ENCODE measurements at places on chromosomes 5 and 9. TPM values are rescaled to one million over a fixed set of nuclear protein-coding genes. Genes with fewer than 3 reads are reported as not detected.

The IER5L gene
- 2.6 TPM for total RNA-seq

- H3K4me1 ChIP-seq = no peaks in the 10 kb centered on the region
- DNase-seq = no peak
- H3K36me3 ChIP-seq = no peaks in the 10 kb centered on the region
Measured at GRCh38 chr5:122257000-122257399, 55.0 kb upstream of the SNCAIP start.

The ASS1 gene
- 54.5 TPM for total RNA-seq

DNA sequence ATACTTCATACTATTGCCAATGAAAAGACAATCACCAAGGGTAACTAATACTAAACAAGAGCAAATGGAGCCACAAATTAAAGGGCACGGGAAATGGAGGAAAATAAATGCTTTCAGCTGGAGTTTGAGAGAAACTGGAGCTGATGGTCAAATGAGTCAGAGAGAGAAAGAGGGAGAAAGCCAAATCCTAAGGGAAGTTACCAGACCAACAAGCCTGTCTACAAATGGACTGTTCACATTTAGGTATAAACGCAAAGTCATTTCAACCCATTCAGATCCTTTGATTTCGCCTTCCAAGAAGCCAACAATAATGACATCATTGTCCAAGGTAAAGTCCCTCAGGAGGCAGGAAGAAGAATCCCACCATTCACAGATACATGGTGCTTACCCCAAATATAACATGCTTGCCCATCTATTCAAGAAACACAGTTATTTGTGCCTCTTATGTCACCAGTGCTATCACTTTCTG, 351.8 kb downstream of the RAB3C start:
- H3K36me3 ChIP-seq = no peaks in the 10 kb centered on the region
- DNase-seq = no peak
- H3K4me1 ChIP-seq = no peaks in the 10 kb centered on the region
- H3K4me3 ChIP-seq = no peak overlapping the region
- no peaks in the 10 kb centered on the region for H3K27me3 ChIP-seq
- H3K27ac ChIP-seq = no peak overlapping the region

GRCh38 chr5:116084287-116084691, 536 bp upstream of the COMMD10 start:
- H3K27me3 ChIP-seq = no peaks in the 10 kb centered on the region
- H3K4me1 ChIP-seq = peaks cover 29% of the 10 kb centered on the region
- peak; percentile 73 for DNase-seq
- H3K27ac ChIP-seq = peak overlapping the region; percentile 91
- peaks cover 22% of the 10 kb centered on the region for H3K36me3 ChIP-seq
- H3K4me3 ChIP-seq = peak overlapping the region; percentile 71

- H3K4me3 ChIP-seq = no peak overlapping the region
- no peaks in the 10 kb centered on the region for H3K4me1 ChIP-seq
- no peaks in the 10 kb centered on the region for H3K27me3 ChIP-seq
- DNase-seq = no peak
- H3K27ac ChIP-seq = no peak overlapping the region
Measured at GRCh38 chr5:57568136-57568535, 85.5 kb upstream of the ACTBL2 start.

The DCTN3 gene
- 9.3 TPM for total RNA-seq

The MUSK gene
- 20.4 TPM for total RNA-seq

The MIGA2 gene
- 55.4 TPM for total RNA-seq

DNA sequence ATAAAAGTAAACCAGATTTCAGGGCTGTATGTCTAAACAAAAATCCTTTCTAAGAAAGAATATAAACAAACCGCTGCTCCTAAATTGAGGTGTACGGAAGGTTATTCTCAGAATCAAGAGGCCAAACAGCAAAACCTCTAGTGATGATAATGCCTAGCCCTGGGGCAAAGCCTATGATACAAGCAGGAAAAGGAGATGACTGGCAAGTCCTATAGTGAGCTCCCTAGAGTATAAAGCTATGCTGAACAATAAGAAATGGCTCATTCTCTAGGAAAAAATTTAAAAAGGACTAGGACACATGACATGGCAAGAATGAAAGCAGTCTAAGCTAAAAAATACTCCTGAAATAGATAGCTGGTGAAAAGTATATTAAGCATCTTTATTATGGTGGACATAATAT, 187.1 kb downstream of the BNC2 start:
- H3K27ac ChIP-seq = no peak overlapping the region
- no peaks in the 10 kb centered on the region for H3K36me3 ChIP-seq
- no peak for DNase-seq
- no peaks in the 10 kb centered on the region for H3K4me1 ChIP-seq
- H3K4me3 ChIP-seq = no peak overlapping the region

DNA sequence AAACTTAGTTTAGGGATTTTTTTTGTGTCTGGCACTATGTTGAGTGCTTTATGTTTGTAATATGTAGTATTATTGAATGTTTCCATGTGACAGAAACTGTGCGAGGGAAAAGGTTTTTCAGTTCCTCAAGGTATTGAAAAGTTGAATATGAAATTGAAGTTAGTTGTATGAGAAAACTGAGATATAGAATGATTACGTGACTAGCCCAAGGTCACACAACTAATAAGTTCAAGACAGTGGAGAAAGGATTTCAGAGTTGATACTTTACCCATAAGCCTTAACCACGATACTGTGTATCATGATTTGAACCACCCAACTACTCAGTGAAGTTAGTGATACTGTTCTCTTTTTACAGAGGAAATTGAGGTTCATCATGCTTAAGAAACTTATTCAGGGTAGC, 5.7 kb downstream of the NIPBL start:
- no peak overlapping the region for H3K4me3 ChIP-seq
- H3K36me3 ChIP-seq = peaks cover 10% of the 10 kb centered on the region
- no peak for DNase-seq
- H3K4me1 ChIP-seq = peaks cover 4% of the 10 kb centered on the region
- H3K27me3 ChIP-seq = no peaks in the 10 kb centered on the region

DNA sequence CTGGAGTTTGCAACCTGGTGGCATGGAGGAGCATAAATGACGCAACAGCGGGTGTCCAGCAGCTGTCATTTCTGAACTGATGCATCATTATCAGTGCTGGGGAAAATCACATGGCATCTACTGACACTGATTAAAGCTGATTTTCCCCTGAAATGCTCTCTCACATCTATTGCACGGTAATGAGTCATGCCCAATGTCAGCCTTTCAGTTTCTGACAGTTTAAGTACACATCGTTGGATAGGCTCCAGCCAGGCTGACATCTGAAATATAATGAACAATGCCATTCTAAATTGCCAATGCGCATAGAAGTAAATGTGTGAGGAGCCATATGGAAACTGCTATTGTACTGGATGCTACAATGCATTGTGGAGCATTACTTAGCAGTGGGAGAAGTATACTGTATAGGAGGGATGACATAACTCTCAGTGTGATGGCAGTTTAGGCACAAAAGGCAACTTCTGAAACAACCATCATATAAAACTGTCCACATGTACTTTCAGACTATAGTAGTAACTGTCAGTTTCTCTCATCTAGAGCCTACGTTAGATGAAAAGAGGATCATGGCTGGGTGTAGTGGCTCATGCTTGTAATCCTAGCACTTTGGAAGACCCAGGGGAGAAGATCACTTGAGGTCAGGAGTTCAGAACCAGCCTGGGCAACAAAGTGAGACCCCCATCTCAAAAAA, 389.3 kb upstream of the DMAC1 start:
- no peaks in the 10 kb centered on the region for H3K27me3 ChIP-seq
- no peaks in the 10 kb centered on the region for H3K4me1 ChIP-seq
- no peak overlapping the region for H3K4me3 ChIP-seq
- no peaks in the 10 kb centered on the region for H3K36me3 ChIP-seq
- H3K27ac ChIP-seq = no peak overlapping the region
- DNase-seq = peak; percentile 7

- peaks cover 9% of the 10 kb centered on the region for H3K4me1 ChIP-seq
- H3K27me3 ChIP-seq = peaks cover 4% of the 10 kb centered on the region
- H3K36me3 ChIP-seq = no peaks in the 10 kb centered on the region
- H3K27ac ChIP-seq = no peak overlapping the region
Measured at GRCh38 chr9:36961051-36961450, 73.0 kb downstream of the PAX5 start.

GRCh38 chr9:13269589-13270452, 9.7 kb downstream of the MPDZ start:
- H3K27ac ChIP-seq = no peak overlapping the region
- peaks cover 37% of the 10 kb centered on the region for H3K4me1 ChIP-seq
- H3K36me3 ChIP-seq = no peaks in the 10 kb centered on the region
- no peak overlapping the region for H3K4me3 ChIP-seq
- no peak for DNase-seq

The WDR70 gene
- 131 TPM for total RNA-seq

DNA sequence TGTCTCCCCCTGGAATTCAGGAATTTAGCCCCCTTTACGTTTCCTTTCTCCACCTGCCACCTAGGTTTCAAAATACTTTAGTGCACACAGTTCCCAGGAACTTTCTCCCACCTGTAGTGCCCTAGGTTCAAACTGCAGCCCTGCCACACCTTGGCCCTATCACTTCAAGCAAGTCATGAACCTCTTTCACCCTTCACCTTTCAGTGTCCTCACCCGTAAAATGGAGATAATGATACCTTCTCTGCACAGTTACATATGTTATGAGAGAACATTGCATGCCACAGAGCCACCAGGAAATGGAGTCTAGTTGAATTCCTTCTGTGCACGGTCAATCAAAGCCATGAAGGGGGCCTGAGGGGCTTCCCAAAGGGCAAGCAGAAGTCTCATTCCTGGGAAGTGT, 9.8 kb upstream of the EEIG1 start:
- no peak for DNase-seq
- H3K36me3 ChIP-seq = no peaks in the 10 kb centered on the region
- no peaks in the 10 kb centered on the region for H3K27me3 ChIP-seq
- no peak overlapping the region for H3K4me3 ChIP-seq
- no peak overlapping the region for H3K27ac ChIP-seq

DNA sequence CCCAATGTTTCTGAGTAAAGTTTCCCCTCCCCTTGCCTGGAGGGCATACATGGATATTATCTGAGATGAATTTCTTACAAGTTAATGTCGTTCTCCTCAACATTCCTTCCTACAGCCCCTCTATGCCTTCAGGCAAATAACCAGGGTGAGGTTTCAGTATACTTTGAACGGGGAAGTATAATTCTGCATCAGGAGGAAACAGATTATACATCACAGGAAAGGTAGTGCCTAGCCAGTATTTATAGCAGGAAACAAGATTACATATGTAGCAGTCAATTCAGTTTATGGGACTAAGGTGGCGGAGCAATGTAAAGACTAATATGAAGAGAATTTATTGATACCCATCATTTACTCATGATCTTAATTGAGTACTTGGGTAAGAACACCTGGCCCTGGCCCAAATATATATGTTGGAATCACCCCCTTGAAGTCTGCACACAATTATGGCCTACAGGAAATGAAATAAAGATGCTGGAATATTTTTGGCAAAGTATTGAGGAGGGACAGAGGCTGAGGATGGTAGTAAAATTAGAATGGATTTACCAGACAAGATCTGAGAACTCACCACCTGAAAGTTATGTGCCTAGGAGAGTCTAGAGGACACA, 661.1 kb downstream of the PTPRD start:
- H3K4me1 ChIP-seq = no peaks in the 10 kb centered on the region
- DNase-seq = no peak
- H3K36me3 ChIP-seq = no peaks in the 10 kb centered on the region
